MCF 10A (cell line): ENCODE measurements at places on chromosomes 7 and 10. TPM values are rescaled to one million over a fixed set of nuclear protein-coding genes. Genes with fewer than 3 reads are reported as not detected.
A peak's percentile ranks its signal among the peaks of the same experiment; 100 is the strongest.

DNA sequence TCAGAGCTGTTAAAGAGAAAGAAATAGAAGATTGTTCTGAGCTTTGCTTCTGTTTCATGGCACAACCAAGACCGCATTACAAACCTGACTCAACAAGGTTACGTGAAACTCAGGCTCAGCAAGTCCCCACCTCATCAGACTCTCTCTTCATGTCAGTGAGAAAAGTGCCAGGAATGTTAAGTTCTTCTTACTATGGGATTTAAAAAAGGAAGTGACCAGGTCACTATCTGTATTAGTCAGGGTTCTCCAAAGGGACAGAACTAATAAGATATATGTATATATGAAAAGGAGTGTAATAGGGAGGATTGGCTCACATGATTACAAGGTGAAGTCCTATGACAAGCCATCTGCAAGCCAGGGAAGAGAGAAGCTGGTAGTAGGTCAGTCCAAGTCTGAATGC, 25.4 kb upstream of the PAPSS2 start:
- peak overlapping the region; percentile 2 for H3K27ac ChIP-seq
- H3K4me1 ChIP-seq: peaks cover 13% of the 10 kb centered on the region
- no peak for DNase-seq

- peaks cover 42% of the 10 kb centered on the region for H3K4me1 ChIP-seq
- H3K4me3 ChIP-seq: no peak overlapping the region
- H3K27me3 ChIP-seq: no peaks in the 10 kb centered on the region
- peaks cover 14% of the 10 kb centered on the region for H3K36me3 ChIP-seq
- DNase-seq: no peak
These were observed 43.2 kb downstream of the CCNY start for GRCh38 chr10:35379226-35380137.

DNA sequence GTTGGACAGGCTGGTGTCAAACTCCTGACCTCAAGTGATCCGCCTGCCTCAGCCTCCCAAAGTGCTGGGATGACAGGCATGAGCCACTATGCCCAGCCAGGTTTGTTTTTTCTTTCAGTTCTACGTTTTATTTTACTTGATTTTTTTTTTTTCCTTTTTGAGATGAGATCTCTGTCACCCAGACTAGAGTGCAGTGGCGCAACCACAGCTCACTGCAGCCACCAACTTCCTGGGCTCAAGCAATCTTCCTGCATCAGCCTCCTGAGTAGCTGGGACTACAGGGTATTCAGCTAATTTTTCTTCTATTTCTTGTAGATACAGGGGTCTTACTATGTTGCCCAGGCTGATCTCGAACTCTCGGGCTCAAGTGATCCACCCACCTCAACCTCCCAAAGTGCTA, 24.3 kb downstream of the GDI2 start:
- no peak overlapping the region for H3K4me3 ChIP-seq
- peaks cover 9% of the 10 kb centered on the region for H3K4me1 ChIP-seq
- DNase-seq: no peak
- no peak overlapping the region for H3K27ac ChIP-seq
- H3K27me3 ChIP-seq: no peaks in the 10 kb centered on the region
- H3K36me3 ChIP-seq: peaks cover 91% of the 10 kb centered on the region

GRCh38 chr7:46784732-46785131, 797.2 kb downstream of the TNS3 start:
- peak; percentile 85 for DNase-seq
- H3K4me3 ChIP-seq: no peak overlapping the region
- no peaks in the 10 kb centered on the region for H3K36me3 ChIP-seq
- no peak overlapping the region for H3K27ac ChIP-seq
- H3K4me1 ChIP-seq: peaks cover 17% of the 10 kb centered on the region
- no peaks in the 10 kb centered on the region for H3K27me3 ChIP-seq

GRCh38 chr10:93757801-93758507, at the start of gene LGI1:
Gene LGI1, plus strand, starts transcription at chr10:93757936. Its CDS starts 209 bp downstream, at chr10:93758145.
- no peaks in the 10 kb centered on the region for H3K36me3 ChIP-seq
- H3K4me3 ChIP-seq: no peak within 1 kb of the TSS
- H3K4me1 ChIP-seq: peaks cover 6% of the 10 kb centered on the region

GRCh38 chr7:28133872-28134271, 46.7 kb downstream of the JAZF1 start:
- peaks cover 11% of the 10 kb centered on the region for H3K4me1 ChIP-seq
- H3K27me3 ChIP-seq: no peaks in the 10 kb centered on the region
- no peaks in the 10 kb centered on the region for H3K36me3 ChIP-seq
- no peak for DNase-seq
- H3K4me3 ChIP-seq: no peak overlapping the region

DNA sequence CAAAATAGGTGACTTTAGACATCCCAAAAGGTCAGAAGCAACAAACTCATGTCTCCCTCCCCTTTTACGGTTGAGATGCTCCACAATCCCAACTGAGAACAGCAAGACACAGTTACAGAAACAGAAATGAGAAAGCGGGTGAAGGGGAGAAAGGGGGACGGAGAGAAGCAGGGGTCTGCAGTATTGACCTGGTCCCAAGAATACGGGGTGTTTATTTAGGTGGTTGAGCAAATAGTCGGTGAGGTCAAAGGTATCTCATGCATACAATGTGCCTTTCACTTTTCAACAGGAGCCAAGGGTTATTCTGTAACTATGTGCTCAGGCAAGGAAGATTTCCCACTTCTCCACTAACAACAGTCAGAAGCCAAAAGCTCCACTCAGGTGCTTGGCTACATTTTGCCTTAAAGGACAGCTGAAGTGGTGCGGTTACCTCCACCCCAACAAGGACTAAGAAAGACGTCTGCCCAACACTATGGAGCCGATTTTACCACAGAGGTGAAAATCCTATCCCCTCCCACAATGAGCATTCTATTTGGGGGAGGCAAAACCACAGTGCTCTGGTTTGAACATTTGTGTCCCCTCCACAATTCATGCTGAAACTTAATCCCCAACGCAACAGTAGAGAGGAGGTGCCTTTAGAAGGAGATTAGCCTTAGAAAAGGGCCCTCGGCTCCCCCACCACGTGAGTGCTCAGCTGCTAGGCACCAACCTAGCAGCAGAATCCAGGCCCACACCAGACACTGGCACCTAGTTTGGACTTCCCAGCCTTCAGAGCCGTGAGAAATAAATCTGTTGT, 77.9 kb downstream of the PARD3 start:
- H3K4me1 ChIP-seq: peaks cover 29% of the 10 kb centered on the region
- no peak overlapping the region for H3K4me3 ChIP-seq
- H3K36me3 ChIP-seq: peaks cover 6% of the 10 kb centered on the region
- no peak for DNase-seq
- H3K27ac ChIP-seq: peak overlapping the region; percentile 31

GRCh38 chr7:8177109-8177933, 84.6 kb downstream of the ICA1 start:
- peaks cover 5% of the 10 kb centered on the region for H3K36me3 ChIP-seq
- no peak overlapping the region for H3K27ac ChIP-seq
- no peaks in the 10 kb centered on the region for H3K27me3 ChIP-seq
- no peak overlapping the region for H3K4me3 ChIP-seq
- H3K4me1 ChIP-seq: no peaks in the 10 kb centered on the region

DNA sequence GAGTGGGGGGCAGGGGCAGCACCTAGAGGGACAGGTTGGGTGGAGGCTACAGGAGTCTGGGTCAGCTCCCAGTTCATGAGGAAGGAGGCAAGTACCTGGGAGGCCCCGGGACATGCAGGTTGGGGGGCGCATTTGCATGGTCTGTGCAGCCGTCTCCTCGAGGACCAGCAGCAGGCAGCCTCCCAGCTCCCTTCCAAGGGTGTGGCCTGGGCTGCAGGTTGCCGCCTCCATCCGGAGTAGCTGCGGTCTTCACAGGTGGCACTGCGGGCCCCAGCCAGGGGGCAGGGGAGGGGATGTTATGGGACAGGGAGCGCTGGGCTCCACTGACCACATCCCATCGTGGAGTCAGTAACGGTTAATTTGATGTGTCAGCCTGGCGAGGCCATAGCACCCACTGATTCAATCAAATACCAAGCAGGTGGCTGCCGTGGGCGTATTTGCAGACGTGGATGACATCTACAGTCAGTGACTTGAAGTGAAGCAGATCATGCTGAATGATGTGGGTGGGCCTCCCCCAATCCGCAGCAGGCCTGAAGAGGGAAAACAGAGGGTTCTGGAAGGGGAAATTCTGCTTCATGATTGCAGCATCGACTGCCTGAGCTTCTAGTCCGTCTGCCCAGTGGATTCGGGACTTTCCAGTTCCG, 81.6 kb downstream of the PRKAG2 start:
- no peaks in the 10 kb centered on the region for H3K27me3 ChIP-seq
- peak; percentile 29 for DNase-seq
- no peak overlapping the region for H3K4me3 ChIP-seq
- peaks cover 25% of the 10 kb centered on the region for H3K4me1 ChIP-seq

DNA sequence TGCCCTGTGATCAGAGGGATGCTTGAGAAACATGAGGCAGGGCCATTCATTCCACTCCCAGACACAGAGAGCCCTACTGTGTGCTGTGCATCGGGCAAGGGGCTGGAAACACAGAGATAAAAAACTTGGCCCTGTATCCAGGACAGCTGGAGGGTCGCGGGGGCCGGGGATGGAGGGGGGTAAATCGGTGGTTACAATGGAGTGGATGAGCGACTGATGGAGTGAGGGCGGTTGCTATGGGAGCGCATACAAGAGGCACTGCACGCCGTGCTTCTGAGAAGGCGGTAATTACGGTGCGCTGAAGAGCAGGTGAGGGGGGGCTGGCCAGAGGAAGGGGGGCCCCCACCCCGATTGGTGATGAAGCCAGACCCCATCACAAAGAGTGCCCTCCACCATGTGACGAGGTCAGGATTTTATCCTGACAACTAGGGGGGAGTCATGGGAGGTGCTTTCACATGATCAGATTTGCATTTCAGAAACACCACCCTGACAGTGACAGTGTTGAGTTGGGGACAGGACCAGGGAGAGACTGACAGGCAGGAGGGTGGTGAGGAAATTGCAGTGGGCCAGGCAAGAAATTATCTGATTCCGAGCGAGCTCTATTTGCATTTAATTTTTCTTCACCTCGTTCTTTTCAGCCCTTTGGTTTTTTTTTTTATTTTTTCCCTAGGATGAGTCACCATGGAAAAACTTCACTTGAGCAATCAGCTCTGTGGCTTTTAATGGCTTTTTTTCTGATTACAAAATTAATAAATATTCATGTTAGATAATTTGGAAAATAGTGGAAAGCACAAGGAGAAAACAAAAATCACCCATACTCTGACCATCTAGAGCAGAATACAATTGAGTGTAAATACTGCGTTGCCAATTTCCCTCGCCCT, 7.8 kb downstream of the CPA5 start:
- no peak overlapping the region for H3K27ac ChIP-seq
- no peaks in the 10 kb centered on the region for H3K27me3 ChIP-seq
- H3K4me3 ChIP-seq: peak overlapping the region; percentile 29
- H3K36me3 ChIP-seq: peaks cover 5% of the 10 kb centered on the region

GRCh38 chr10:98482096-98482495, 35.4 kb upstream of the HPS1 start:
- no peak overlapping the region for H3K27ac ChIP-seq
- H3K27me3 ChIP-seq: no peaks in the 10 kb centered on the region
- H3K4me3 ChIP-seq: no peak overlapping the region
- no peak for DNase-seq

- H3K27me3 ChIP-seq: peaks cover 12% of the 10 kb centered on the region
- no peak overlapping the region for H3K4me3 ChIP-seq
- peaks cover 11% of the 10 kb centered on the region for H3K4me1 ChIP-seq
- H3K36me3 ChIP-seq: no peaks in the 10 kb centered on the region
- no peak overlapping the region for H3K27ac ChIP-seq
- DNase-seq: no peak
These were observed 2.9 kb upstream of the NRAP start for GRCh38 chr10:113666682-113667252.

GRCh38 chr10:112227331-112227987, 43.9 kb upstream of the GPAM start:
- H3K4me3 ChIP-seq: peak overlapping the region; percentile 68
- H3K36me3 ChIP-seq: no peaks in the 10 kb centered on the region
- H3K4me1 ChIP-seq: peaks cover 77% of the 10 kb centered on the region
- peak; percentile 98 for DNase-seq
- H3K27ac ChIP-seq: peak overlapping the region; percentile 53

DNA sequence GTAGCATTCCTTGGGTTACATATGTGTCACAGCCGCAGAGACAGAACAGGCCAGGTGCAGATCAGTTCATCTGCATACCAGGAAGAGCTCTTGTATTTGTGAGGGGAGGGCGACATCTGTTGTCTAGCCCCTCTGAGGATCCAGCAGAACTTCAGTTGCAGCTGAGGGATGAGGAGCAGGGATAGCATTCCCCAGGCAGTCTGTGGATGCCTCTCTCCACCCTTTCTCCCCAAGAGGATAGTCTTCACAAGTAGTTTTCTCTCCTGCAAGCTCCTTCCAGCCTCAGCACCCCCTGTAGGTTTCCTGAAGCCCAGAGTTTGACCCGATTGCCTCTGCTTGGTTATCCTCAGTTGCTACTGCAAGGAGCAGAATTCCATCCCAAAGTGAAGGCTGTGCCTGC, 2.6 kb downstream of the SCD start:
- peak overlapping the region; percentile 97 for H3K4me3 ChIP-seq
- H3K27ac ChIP-seq: peak overlapping the region; percentile 57
- DNase-seq: no peak

DNA sequence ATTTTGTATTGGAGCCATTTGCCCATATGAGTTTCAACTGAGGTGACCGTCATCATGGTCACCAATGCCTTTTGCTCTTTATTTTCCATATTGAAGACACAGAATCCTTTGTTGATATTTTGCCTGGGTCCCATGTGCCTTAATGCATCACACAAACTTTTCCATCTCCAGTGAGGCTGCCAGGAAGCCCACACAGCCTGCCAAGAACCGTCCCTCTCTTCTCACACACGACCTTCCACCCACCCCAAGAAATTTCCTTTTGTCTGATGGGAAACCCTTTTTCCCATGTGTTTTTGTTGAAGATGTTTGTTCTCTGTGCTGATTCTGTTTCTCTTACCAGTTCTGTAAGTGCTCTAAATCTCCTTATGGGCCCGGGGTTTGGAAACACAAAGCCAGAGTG, 168.9 kb downstream of the CSTF2T start:
- no peak overlapping the region for H3K27ac ChIP-seq
- no peaks in the 10 kb centered on the region for H3K4me1 ChIP-seq
- no peaks in the 10 kb centered on the region for H3K36me3 ChIP-seq
- H3K27me3 ChIP-seq: peaks cover under 1% of the 10 kb centered on the region
- DNase-seq: no peak
- no peak overlapping the region for H3K4me3 ChIP-seq

Gene HECW1
- total RNA-seq: 0.27 TPM in 1 of 2 replicates, not detected in the other

Gene PNLIPRP3
- total RNA-seq: 7.6 and 9.5 TPM in 2 replicates

Gene CDHR1
- total RNA-seq: not detected in 2 replicates

Gene ADCY1
- total RNA-seq: 0.61 and 0.79 TPM in 2 replicates

Gene PPP1R17
- total RNA-seq: not detected in 2 replicates

Gene FKBP6
- total RNA-seq: not detected in 2 replicates
